Kasumi-1 (cell line): ENCODE measurements at places on chromosomes 2 and 18.

- no peak for DNase-seq
These were observed 80.3 kb downstream of the XRCC5 start for GRCh38 chr2:216189410-216189809.

GRCh38 chr2:44135296-44135695 is 33.4 kb upstream of the PPM1B start:
- no peak for DNase-seq

DNA sequence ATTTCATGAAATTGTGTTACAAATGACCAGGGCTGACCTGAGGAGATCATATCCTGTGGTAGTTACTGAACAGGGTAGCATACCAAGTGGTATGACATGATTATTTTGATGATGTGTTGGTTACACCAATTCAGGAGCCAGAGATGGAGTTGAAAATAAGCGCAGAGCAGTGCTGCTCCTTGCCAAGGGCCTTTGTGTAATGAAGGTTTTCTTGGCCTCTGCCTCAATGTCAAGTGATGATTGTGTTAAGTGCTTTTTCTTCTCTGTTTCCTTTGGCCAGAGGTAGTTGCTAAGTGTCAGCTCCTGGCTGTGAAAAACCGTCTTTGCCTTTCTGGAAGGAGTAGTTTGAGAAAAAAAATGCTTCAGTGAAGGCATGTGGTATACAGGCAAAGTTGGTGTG is 131.2 kb downstream of the CERS6 start:
- DNase-seq = no peak

DNA sequence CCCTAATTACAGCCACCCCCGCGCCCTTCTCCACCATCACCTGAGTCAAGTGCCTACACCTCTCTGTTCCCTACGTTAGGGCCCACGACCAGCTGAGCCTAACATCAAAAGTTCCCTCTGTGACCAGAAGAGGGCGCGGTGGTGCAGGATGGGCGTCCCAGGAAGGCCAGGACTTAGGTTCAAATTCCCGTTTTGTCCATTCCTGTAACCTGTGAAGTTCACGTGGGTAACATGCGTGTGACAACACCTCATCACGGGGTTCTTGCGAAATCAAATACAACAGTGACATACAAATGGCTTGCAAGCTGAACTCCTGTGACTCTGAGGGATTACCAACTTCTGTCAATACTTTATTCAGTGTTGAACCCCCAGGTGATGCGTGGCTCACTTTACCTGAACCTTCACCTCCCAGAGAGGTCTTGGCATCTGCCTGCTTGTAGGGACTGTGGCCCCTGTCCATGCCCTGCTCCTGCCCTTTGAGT is 207.9 kb downstream of the ARL4C start:
- DNase-seq = no peak

DNA sequence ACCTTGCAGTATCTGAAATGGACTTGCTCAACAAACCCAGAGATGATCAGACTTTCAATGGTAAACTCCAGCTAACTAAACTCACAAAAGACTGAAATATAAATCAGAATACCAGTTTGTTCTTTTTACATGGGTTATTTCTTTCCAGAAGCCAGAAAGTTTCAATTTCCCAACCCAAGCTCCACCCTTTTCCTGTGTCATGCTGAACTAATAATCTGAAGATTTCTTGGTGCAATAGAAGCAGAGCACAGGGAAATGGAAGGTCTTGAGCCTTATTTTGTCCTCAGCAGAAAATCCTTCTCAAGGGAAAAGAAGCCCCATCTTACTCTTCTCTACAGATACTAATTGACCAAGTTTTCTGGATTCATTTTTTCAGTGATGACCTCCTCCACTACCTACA is 93.3 kb upstream of the PAPOLG start:
- no peak for DNase-seq

DNA sequence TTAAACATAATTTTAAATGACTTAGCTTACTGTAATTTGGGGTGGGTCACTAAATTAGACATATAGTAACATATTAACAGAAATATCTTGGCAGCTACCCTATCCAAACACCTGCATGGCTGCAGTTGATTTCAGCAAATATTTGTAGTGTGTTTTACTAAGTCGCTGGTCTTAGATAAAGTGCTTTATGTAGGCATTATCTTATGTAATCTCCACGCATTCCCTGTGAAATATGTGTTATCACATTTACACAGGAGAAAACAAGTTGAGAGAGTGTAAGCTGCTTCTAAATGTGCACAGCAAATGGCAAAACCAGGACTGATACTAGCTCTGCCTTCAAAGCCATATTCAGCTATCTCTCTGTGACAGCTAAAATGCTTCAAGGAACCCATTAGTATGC is 72.0 kb downstream of the NYAP2 start:
- DNase-seq = no peak

GRCh38 chr2:209368914-209369313 is 54.9 kb upstream of the MAP2 start:
- DNase-seq = no peak

- DNase-seq = no peak
These were observed 72.1 kb upstream of the CAB39 start for GRCh38 chr2:230640540-230641011.

DNA sequence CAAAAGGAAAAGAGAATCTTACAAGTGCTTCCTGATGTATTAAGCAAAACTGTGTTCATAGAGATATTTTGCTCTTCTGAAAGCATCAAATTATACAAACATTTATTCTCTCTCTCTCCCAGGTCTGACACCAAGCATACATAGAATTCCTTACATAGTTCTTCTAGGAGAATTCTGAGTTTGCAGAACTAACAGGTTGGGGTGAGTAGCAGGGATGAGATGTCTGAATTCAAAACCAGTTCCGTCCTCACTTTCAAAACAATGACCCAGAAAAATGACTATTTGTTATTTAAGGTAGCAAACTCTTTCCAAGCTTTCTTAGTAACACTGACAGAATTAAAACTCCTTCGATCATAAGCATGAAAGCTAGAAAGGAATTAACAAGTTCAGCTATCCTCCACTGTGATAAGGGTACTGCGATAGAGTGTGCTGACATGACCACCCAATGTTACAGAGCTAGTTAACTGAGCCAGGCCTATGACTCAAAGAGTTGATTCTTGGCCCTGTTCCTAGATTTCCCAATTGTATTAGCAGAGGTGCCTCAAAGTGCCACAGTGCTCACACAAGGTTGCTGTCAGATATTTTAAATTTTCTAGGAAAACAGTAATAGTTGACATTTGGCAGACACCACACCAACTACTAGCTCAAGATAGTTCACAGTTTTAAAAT is 85.8 kb upstream of the SETBP1 start:
- no peak for DNase-seq

- DNase-seq = no peak
These were observed 1080.5 kb upstream of the ACVR2A start for GRCh38 chr2:146764301-146764700.

- no peak for DNase-seq
These were observed 96.9 kb downstream of the TGOLN2 start for GRCh38 chr2:85230679-85231467.

GRCh38 chr2:118853651-118854291 is 6.3 kb upstream of the EN1 start:
- no peak for DNase-seq

GRCh38 chr2:127759931-127760330 is 51.0 kb downstream of the WDR33 start:
- DNase-seq = no peak
